ENCODE measurements at places on chromosomes 4 and X. TPM values are rescaled to one million over a fixed set of nuclear protein-coding genes. Genes with fewer than 3 reads are reported as not detected.

DNA sequence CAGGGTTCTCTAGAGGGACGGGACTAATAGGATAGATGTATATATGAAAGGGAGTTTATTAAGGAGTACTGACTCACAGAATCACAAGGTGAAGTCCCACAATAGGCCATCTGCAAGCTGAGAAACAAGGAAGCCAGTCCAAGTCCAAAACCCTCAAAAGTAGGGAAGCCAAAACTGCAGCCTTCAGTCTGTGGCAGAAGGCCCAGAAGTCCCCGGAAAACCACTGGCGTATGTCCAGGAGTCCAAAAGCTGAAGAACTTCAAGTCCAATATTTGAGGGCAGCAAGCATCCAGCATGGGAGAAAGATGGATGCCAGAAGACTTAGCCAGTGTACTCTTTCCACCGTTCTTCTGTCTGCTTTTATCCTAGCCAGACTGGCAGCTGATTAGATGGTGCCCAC, 227.2 kb downstream of the KCTD8 start:
- no peak for DNase-seq

DNA sequence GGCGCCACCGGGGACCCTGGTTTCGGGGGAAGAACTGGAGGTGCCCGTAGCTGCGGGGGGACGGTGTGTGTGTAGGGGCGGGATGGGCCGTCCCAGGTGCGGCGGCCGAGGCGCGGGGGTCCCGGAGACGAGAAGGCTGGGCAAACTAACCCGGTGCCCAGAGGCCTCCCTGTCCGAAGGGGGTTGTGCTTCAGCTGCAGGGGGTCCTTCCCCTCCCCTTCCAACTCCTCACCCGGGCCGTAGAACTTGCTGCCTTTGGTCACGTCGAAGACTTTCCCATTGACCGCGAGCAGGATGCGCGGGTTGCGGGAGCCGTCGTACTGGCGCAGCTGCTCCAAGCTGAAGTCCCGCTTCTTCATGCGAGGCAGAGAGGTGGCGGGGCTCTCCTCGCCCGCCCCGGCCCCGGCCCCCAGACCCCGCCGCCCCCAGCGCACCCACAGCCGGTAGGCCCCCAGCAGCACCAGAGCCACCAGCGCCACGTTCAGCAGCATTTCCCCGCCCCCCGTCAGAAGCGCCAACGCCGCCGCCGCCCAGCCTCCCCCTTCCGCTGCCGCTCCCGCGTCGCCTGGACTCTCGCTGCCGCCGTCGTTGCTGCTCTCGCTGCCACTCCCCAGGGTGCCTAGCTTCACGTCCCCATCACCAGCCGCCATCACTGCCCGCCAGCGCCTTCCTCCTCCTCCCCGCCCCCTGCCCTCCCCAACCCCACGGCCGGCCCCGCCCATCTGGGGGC, at the start of gene PGRMC2:
Gene PGRMC2 (minus strand): TSS at position 673 of the 730 bp plus-strand sequence. CDS start 23 bp downstream, at position 650.
- peak; percentile 92 for DNase-seq

GRCh38 chrX:152343306-152343705, 107.8 kb downstream of the GABRA3 start:
- no peak for DNase-seq

Gene EREG
- total RNA-seq = not detected

DNA sequence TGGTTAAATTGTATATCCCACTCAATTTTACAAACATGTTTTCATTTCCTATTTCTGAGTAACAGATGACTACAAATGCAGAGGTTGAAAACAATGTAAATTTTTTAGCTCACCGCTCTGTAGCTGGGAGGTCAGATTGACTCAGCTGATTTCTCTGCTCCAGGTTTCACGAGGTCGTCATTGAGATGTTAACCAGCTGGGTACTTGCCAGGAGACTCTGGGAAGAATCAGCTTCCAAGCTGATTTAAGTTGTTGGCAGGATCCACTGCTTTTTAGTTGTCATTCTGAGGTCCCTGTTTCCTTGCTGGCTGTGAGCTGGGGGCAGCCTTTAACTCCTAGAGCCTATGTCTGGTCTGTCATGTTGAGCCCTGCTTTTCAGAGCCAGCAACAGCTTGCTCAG, 864.3 kb upstream of the AGA start:
- no peak for DNase-seq

Gene ASMTL
- 20.2 TPM for total RNA-seq

GRCh38 chr4:126976850-126977632, 655.7 kb upstream of the INTU start:
- DNase-seq = no peak

Gene HELT
- total RNA-seq = not detected

Gene YIPF6
- 34.2 TPM for total RNA-seq

DNA sequence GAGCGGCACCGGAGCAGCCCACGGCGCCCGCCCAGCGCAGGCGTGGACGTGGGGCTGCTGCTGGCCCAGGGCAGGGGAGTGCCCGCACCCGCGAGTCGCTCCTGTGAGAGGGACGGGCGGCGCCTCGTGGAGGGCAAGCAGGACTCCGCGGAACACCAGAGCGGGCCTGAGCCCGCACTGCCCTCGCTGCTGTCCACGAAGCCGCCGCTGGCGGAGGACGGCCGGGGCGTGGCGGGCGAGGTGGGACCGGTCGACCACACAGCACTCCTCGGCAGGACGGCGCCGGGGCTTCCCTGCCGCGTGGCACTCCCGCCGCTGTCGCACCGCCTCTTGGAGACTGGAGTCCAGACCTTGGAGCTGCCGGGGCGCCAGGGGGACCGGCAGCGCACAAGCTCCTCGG, 29.0 kb downstream of the FAM53A start:
- peak; percentile 95 for DNase-seq

- no peak for DNase-seq
Observed at GRCh38 chrX:40096395-40097091, 1.2 kb downstream of the BCOR start.

Gene ADH1A
- not detected for total RNA-seq

- no peak for DNase-seq
Observed at GRCh38 chr4:114349543-114350175, 248.9 kb upstream of the UGT8 start.

DNA sequence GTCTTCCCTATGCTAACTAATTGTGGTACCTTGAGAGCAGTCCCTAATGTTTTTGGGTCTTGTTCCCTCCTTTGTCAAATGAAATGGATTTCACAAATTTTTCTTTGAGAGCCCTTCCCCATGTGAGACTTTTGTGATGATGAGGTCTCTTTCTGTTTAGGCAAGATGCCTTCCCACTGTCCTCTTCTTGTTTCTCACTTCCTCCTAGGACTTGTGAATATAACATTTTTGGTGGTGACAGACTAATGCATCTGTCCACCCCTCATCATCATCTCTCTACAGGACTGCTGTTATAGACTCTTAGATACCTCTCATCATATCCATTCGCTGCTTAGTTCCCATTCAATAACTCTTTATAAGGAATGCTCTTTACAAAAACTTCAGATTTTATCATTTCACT, 8.7 kb upstream of the ANK2 start:
- DNase-seq = no peak

Measured in chondrocyte (in vitro differentiated cells).